ENCODE measurements at places on chromosomes 6 and 20.

DNA sequence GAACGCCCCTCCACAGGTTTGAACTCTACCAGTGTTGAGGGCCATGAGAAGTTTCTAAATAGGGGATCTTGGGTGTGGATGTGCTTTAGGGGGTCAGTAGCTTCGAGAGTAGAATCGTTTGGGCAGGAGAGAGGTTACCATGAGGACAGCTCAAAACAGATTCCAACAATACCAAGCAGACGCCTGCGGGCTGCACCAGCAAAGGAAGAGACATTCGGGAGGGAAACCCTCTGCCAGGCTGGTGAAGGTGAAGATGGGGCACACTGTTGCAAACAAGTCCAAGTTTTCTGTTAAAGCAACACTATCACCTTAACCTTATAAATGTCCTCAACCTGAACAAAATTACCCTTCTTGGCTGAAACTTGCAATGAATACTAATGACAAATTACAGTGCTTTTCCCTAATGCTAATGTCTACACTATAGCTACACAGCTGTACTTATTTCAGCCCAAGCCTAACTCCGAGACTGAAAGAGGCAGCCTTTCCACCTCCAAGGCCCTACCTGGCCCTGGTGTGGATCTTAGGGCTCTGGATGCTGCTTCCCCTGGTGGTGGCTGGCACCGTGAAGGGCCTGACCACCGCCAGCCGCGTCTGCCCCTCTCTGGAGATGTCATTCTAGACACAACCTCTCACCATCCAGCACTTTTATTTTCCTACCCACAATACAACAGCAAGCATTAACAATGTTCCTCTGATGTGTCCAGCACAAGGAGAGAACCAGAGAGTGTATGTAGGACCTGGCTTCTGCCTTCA is 80.1 kb downstream of the DLL1 start:
- no peak for DNase-seq
- H3K27me3 ChIP-seq = no peaks in the 10 kb centered on the region
- no peak overlapping the region for H3K27ac ChIP-seq
- no peak overlapping the region for H3K4me3 ChIP-seq
- no peaks in the 10 kb centered on the region for H3K36me3 ChIP-seq

GRCh38 chr6:110042670-110043296 is 64.7 kb downstream of the GPR6 start:
- no peak overlapping the region for H3K27ac ChIP-seq
- H3K4me3 ChIP-seq = no peak overlapping the region
- H3K27me3 ChIP-seq = peaks cover 4% of the 10 kb centered on the region

- no peak overlapping the region for H3K4me3 ChIP-seq
- DNase-seq = no peak
- no peaks in the 10 kb centered on the region for H3K36me3 ChIP-seq
- no peaks in the 10 kb centered on the region for H3K4me1 ChIP-seq
- no peaks in the 10 kb centered on the region for H3K27me3 ChIP-seq
- no peak overlapping the region for H3K27ac ChIP-seq
These were observed 78.7 kb downstream of the PLCB4 start for GRCh38 chr20:9147547-9148024.

- no peaks in the 10 kb centered on the region for H3K4me1 ChIP-seq
- H3K36me3 ChIP-seq = no peaks in the 10 kb centered on the region
- H3K27ac ChIP-seq = no peak overlapping the region
These were observed 273.4 kb downstream of the MEI4 start for GRCh38 chr6:77926198-77926751.

- no peak overlapping the region for H3K27ac ChIP-seq
- no peak for DNase-seq
- no peaks in the 10 kb centered on the region for H3K27me3 ChIP-seq
- H3K4me1 ChIP-seq = no peaks in the 10 kb centered on the region
These were observed 95.0 kb downstream of the AK9 start for GRCh38 chr6:109595998-109596397.

- DNase-seq = no peak
- no peak overlapping the region for H3K27ac ChIP-seq
- H3K4me3 ChIP-seq = no peak overlapping the region
- H3K4me1 ChIP-seq = peaks cover 14% of the 10 kb centered on the region
- no peaks in the 10 kb centered on the region for H3K36me3 ChIP-seq
- H3K27me3 ChIP-seq = peaks cover 20% of the 10 kb centered on the region
These were observed 82.6 kb downstream of the SLC22A3 start for GRCh38 chr6:160430751-160431150.

DNA sequence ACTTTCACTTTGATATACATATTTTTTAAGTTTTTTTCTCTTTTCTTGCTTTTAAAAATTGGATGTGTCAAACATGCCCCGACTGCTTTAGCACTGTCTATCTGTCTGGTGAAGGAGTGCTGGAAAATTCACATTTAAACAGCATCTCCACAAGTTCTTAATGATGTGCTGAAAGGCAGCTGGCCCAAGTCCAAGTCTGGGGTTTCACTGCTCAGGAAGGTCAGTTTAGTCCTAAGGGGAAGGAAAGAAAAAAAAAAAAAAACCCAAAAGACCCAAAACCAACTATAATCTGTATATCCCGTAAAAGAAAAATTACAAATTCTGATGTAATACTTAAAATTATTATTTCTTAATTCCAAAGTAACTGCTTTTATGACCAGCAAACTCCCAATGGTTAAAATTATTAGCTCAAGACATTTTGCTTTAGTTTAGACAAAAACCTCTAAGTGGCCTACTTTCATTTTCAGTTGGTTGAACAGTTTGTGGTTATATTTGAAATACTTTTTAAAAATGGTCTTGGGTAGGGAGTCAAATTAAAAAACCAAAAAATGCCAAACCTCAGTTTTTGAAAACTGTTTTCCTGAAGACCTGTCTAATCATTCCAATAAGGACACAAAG is 79.5 kb upstream of the PREP start:
- peaks cover 12% of the 10 kb centered on the region for H3K27me3 ChIP-seq
- DNase-seq = no peak

GRCh38 chr6:124868481-124868880 is 93.8 kb upstream of the RNF217 start:
- no peak overlapping the region for H3K4me3 ChIP-seq
- H3K27ac ChIP-seq = no peak overlapping the region
- no peak for DNase-seq
- peaks cover 4% of the 10 kb centered on the region for H3K27me3 ChIP-seq
- no peaks in the 10 kb centered on the region for H3K4me1 ChIP-seq
- H3K36me3 ChIP-seq = no peaks in the 10 kb centered on the region

- peaks cover 2% of the 10 kb centered on the region for H3K27me3 ChIP-seq
- H3K36me3 ChIP-seq = peaks cover 16% of the 10 kb centered on the region
- no peak overlapping the region for H3K27ac ChIP-seq
- H3K4me1 ChIP-seq = peaks cover 78% of the 10 kb centered on the region
These were observed 191.2 kb upstream of the PREP start for GRCh38 chr6:105593805-105594671.

DNA sequence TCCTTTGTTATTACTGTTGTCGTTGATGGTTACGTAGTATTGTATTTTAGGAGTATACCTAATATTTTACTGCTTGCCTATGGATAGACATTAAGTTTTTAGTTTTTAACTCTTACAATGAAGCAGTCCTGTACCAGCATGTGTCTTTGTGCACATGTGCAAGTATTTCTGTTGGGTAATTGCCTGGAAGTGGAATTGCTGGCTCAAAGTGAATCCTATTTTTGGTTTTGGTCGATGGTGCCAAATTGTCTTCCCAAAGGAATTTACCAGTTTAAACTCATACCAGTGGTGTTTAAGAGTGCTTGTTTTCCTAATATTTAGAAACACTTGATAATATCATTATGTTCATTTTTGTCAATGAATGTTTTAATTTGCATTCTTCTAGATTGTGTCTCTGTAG is 75.5 kb downstream of the ANKS1A start:
- H3K27ac ChIP-seq = no peak overlapping the region
- H3K36me3 ChIP-seq = no peaks in the 10 kb centered on the region
- H3K4me1 ChIP-seq = no peaks in the 10 kb centered on the region
- DNase-seq = no peak

DNA sequence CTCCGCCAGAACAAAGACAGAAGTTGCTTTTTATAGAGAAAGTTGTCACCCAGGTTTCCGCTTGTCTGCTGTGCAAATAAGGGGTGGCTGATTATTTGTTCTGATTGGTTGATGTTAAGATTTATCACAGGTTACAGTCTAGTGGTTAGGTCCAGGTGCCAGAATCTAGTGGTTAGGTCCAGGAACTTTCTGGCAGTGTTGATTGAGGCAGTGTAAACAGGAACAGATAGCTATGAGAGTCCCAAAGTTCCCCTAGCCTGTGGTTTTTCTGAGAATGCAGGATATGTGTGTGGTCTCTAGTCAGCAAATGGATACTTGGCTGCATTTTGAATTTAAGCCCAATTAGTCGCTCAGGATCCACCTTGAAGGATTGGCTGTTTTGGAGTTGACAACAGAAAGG is 148.0 kb downstream of the TMEM200A start:
- no peaks in the 10 kb centered on the region for H3K27me3 ChIP-seq
- peaks cover 41% of the 10 kb centered on the region for H3K36me3 ChIP-seq
- H3K27ac ChIP-seq = peak overlapping the region; percentile 84
- H3K4me3 ChIP-seq = peak overlapping the region; percentile 64

- H3K27me3 ChIP-seq = no peaks in the 10 kb centered on the region
- H3K27ac ChIP-seq = no peak overlapping the region
- H3K36me3 ChIP-seq = no peaks in the 10 kb centered on the region
- H3K4me3 ChIP-seq = no peak overlapping the region
- H3K4me1 ChIP-seq = peaks cover 6% of the 10 kb centered on the region
- DNase-seq = no peak
These were observed 59.1 kb upstream of the RNF144B start for GRCh38 chr6:18328070-18328469.

DNA sequence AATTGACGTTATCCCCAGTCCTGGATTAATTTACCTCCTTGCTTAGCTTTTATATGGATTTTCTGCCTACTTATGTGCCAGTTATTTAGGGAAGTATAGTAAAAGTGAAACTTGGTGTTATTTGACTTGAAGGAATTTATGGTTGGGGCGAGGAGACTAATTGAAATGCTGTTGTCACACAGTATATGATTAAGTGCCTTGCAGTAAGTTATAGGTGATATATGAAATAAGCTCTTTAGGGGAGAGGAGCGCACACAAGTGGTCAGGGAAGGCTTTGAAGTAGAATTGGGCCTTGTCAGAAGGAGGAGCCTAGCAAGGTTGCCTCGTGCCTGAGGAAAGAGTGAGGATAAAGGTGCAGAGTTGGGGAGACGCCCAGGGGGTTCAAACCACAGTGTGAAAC is 20.5 kb downstream of the NCOA7 start:
- no peak for DNase-seq
- H3K4me3 ChIP-seq = no peak overlapping the region
- H3K4me1 ChIP-seq = peaks cover 74% of the 10 kb centered on the region
- H3K27me3 ChIP-seq = no peaks in the 10 kb centered on the region
- peaks cover 37% of the 10 kb centered on the region for H3K36me3 ChIP-seq

DNA sequence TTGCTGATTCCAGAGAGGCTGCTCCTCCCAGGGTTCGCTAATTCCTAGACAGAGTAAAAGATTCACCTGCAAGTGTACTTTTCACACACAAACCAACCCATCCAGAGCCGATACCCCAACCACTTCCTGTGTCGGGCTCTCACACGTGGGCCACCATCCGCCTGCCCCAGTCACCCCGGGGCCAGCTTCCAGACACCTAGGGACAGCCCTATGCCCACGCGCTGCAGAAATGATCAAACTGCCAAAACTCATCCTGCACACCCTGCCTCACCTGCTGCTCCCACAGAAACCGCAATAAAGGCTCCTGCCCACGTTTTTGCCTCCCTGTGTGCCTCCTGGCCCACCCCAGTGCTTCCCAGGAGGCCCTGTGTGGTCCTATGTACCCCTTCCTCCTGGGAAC is 59.5 kb downstream of the PSMG4 start:
- peaks cover 21% of the 10 kb centered on the region for H3K27me3 ChIP-seq
- H3K27ac ChIP-seq = no peak overlapping the region
- H3K4me1 ChIP-seq = peaks cover 18% of the 10 kb centered on the region
- no peaks in the 10 kb centered on the region for H3K36me3 ChIP-seq

DNA sequence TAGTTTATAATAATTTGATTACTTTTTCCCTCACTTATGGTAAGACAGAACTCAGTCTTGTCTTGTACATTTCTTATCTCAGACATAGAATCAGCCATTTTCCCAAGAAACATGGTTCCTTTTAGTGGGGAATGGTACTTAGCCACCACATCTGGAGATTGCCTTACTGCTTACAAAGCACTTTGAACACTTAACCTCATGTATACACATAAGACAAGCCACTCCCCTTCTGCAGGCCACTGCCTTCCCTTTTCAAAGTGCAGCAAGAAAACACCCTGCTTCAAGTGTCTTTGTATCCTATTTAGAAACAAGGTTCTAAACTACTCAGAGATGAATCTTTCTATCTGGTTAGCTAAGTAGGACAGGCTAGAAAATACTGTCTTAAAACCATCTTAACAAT is 159.2 kb downstream of the UBE3D start:
- H3K27ac ChIP-seq = no peak overlapping the region
- H3K27me3 ChIP-seq = peaks cover 3% of the 10 kb centered on the region
- H3K4me1 ChIP-seq = no peaks in the 10 kb centered on the region

- H3K27me3 ChIP-seq = no peaks in the 10 kb centered on the region
- no peak overlapping the region for H3K27ac ChIP-seq
These were observed 377.7 kb downstream of the PLCB1 start for GRCh38 chr20:8509809-8510208.

GRCh38 chr6:142011775-142012174 is 121.0 kb upstream of the GJE1 start:
- no peak overlapping the region for H3K4me3 ChIP-seq
- DNase-seq = no peak
- H3K27me3 ChIP-seq = peaks cover 1% of the 10 kb centered on the region
- H3K4me1 ChIP-seq = peaks cover 4% of the 10 kb centered on the region
- no peak overlapping the region for H3K27ac ChIP-seq

All from activated T-helper 1 cell treated with anti-CD3 and anti-CD28 coated beads, Interleukin-12 subunit alpha, Interleukin-12 subunit beta, Interleukin-2, Interleukin-4 antibody, amounts not matched to agents 30 ng/mL and 10 ng/mL and 1 ng/mL, durations not matched to agents 14 hours and 24 hours and 36 hours (primary cell).